Activated CD8-positive, alpha-beta T cell treated with anti-CD3 and anti-CD28 coated beads, Interleukin-2, amount 10 ng/mL, durations not matched to agents 7 days and 5 days (primary cell): ENCODE measurements at places on chromosomes 2 and 18. TPM values are rescaled to one million over a fixed set of nuclear protein-coding genes. Genes with fewer than 3 reads are reported as not detected.
A peak's percentile ranks its signal among the peaks of the same experiment; 100 is the strongest.

GRCh38 chr2:188318161-188318749, 26.6 kb downstream of the GULP1 start:
- H3K27me3 ChIP-seq, result no peaks in the 10 kb centered on the region
- no peak overlapping the region for H3K27ac ChIP-seq
- H3K4me3 ChIP-seq, result no peak overlapping the region
- DNase-seq, result no peak
- no peaks in the 10 kb centered on the region for H3K36me3 ChIP-seq

GRCh38 chr2:33268246-33268831, 208.1 kb upstream of the RASGRP3 start:
- H3K4me1 ChIP-seq, result peaks cover 8% of the 10 kb centered on the region
- H3K36me3 ChIP-seq, result no peaks in the 10 kb centered on the region
- H3K27ac ChIP-seq, result no peak overlapping the region
- peaks cover 2% of the 10 kb centered on the region for H3K27me3 ChIP-seq
- no peak for DNase-seq

Gene CD8B2
- total RNA-seq, result 3.7 TPM

DNA sequence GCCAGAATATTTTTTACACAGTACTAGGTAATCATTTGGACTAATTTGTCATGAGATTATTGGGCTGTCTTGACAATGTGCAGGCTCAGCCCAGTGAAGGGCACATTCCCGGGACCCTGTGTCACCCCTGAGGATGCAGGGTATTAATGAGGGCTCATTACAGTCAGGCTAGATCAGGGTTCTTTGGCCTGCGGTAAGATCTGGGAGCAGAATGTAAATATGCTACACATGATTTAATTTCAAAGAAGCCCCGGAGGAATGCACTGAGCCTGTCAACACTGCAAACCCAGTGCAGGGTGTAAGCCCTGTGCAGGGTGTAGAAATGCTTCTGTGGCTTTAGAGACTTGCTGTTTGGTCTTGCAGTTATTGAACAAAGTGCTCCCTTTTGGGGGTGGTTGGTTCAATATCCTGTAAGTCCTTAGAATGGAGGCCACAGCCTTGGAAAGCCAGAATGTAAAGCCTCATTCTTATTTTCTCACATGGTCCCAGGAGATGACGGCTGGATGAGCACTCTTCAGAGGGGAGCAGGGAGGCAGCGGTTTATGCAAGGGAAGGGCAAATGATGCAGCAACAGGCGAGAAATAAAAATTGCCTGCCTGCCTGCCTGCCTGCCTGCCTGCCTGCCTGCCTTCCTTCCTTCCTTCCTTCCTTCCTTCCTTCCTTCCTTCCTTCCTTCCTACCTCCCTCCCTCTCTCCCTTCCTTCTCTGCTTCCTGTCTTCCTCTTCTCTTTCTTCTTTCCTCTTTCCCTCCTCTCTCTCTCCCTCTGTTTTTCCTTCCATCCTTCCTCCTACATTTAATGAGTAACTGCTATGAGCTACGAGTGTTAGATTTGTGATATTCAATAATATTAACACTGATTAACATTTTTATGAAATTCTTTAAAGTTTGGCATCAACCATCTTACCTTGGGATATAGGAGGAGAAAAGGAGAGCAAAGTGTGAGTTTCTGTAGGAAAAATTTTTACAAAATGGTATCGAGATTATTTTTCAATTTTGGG, 148.8 kb downstream of the VAPA start:
- H3K27me3 ChIP-seq, result no peaks in the 10 kb centered on the region
- no peak for DNase-seq
- H3K36me3 ChIP-seq, result no peaks in the 10 kb centered on the region
- peaks cover 9% of the 10 kb centered on the region for H3K4me1 ChIP-seq
- no peak overlapping the region for H3K4me3 ChIP-seq

DNA sequence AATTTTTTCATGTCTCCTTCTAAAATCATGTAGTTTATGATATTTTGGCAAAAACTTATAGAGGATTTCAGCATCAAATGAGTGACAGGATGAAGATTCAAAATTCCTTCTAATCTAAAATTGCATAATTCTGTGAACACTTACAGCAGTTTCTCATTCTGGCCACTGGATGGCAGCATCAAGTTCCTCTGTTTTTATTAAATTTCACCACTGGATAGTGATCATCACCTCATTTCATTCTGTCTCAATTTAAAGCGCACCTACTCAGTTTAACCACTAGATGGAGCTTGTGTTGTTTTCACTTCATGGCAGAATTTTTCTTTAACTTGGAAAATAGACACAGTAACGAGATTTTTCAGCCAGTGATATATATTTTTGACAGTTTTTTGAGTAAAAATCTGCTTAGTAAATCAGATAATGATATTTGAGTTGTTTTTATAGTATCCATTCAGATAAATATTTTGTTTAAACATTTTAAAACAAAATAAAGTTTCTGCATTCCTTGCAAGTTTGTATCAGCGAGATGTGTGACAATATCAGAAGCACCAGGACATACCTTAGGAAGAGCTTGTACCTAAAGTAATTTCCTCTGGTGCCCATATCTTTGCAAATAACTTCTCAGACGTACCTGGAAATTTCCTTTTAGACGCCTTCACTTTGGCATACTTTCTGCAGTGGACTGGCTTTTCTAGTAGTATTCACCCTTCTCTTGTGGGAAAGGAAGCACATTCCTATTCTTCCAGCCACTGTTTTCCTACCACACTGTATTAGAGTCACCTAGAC, 94.7 kb upstream of the ARHGAP15 start:
- peak; percentile 78 for DNase-seq
- peaks cover 6% of the 10 kb centered on the region for H3K27me3 ChIP-seq
- no peak overlapping the region for H3K27ac ChIP-seq

DNA sequence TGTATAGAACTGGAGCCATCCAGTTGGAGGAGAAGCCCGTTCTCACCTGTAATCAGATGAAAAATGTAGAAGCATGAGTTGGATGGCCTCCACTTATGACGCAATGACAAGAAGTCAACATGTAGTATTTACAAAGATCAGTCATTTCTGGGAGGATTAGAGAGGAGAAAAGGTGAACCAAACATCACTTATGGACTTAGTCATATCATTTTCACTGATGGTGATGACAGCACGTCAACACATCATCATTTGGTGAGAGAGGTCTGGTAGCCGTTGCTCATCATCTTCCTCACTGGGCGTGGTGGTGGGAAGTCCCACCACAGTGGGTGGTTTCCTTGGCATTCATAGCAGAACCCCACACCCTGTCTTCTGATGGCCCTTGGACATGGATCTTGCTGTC, 264.2 kb upstream of the EPAS1 start:
- no peaks in the 10 kb centered on the region for H3K27me3 ChIP-seq
- no peak for DNase-seq

Gene IGFBP5
- total RNA-seq, result 0.18 TPM

GRCh38 chr2:231099918-231100317, 24.9 kb downstream of the HTR2B start:
- no peak overlapping the region for H3K4me3 ChIP-seq
- H3K4me1 ChIP-seq, result no peaks in the 10 kb centered on the region
- no peak for DNase-seq
- H3K36me3 ChIP-seq, result peaks cover 60% of the 10 kb centered on the region
- H3K27ac ChIP-seq, result no peak overlapping the region

DNA sequence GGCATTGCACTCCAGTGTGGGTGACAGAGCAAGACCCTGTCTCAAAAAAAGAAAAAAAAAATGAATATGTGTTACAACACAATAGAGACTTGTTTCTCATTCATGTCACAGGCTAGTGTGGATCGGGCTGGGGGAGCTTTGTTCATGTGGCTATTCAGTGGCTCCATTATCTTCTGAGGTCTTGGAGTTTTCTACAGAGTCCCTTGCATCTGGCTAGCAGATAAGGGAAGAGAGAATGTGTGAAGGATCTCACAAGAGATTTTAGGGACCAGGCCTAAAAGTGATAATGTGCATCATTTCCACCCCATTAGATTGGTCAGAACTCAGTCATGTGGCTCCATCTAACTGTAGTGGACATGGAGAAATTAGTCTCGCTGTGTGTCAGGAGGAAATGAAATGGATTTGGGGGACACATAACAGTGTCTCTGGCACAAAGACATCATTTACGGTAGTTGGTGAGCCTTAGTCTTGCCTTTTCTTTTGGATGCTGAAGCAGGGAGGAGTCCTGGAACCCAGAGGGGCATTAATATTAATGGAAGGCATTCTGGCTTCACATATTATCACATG, 32.4 kb upstream of the CASP10 start:
- H3K27me3 ChIP-seq, result no peaks in the 10 kb centered on the region
- peaks cover 62% of the 10 kb centered on the region for H3K36me3 ChIP-seq
- H3K27ac ChIP-seq, result peak overlapping the region; percentile 40
- DNase-seq, result no peak
- H3K4me1 ChIP-seq, result peaks cover 20% of the 10 kb centered on the region

- no peak overlapping the region for H3K4me3 ChIP-seq
- DNase-seq, result no peak
- H3K27ac ChIP-seq, result no peak overlapping the region
- H3K27me3 ChIP-seq, result no peaks in the 10 kb centered on the region
Observed at GRCh38 chr2:237894396-237894979, 35.1 kb downstream of the RAMP1 start.

DNA sequence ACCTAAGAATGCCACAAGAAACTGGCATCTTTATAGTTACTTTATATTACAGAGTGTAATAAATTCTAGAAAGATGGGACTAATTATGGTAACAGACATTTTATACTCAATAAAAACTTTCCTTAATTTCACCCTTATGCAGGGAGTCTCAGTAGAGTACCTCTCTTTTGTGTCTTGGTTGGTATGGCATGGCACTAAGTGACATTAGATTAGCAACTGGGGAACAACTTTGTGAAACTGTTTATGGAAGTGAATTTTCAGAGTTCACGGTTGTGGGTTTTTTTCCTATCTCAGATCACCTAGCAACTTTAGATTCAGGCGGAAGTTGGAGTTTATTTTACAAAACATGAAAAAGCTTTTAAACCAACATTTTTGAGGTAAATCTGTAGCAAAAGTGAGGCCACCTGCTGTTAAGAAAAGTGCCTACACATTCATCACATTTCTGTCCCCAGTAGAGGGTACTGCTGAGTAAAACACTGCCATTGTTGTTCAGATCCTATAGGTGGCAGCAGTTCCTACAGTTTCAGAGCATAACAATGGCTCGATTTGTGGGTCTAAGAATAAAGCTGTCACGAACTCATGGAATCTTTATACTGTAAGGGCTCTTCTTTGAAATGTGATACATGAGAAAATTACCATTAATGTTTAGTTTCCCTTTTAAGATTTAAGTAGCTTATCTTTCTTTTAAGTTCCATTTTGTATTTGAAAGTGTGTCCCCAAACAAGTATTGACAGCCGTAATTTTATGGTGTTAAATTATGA, 117.6 kb downstream of the CAMKMT start:
- no peaks in the 10 kb centered on the region for H3K27me3 ChIP-seq
- H3K4me1 ChIP-seq, result peaks cover 3% of the 10 kb centered on the region
- no peak overlapping the region for H3K4me3 ChIP-seq
- peak; percentile 64 for DNase-seq
- H3K36me3 ChIP-seq, result no peaks in the 10 kb centered on the region

DNA sequence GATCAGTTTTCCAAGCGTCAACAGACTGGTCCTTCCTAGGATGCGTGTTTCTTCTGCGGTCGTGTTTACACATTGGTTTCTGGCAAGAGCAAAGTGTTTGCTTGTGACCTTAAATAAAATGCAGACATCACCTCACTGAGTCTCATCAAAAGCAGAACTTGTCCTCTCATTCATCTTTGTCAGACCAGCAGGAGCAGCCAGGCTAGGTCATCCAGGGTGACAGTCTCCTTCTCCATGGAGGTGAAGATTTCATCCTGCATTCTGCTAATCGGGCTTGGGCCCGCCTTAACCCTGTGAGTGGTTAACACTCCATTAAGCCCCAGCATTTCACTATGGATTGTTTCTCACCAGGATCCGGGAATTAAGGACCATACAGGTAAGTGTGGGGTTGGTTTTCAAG, 64.2 kb upstream of the PID1 start:
- no peak overlapping the region for H3K4me3 ChIP-seq
- H3K27ac ChIP-seq, result no peak overlapping the region
- H3K27me3 ChIP-seq, result no peaks in the 10 kb centered on the region

DNA sequence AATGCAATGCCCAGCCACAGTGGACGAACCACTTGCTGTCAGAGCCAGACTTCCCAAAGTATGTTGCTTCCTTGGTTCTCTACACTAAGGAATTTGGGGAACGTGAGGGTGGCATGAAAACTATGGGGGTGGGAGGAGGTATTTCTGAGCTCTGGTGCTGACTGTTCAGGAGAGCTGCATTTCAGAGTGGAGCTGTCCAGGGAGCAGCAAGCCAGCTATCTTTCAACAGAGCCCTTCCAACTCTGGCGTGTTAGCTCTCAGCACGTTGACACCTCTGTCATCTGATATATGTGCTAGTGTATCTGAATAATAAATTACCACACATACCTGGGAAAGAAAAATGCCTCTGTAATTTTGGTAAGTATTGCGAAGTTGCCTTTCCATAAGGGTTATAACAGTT, 66.1 kb downstream of the SAP130 start:
- no peak overlapping the region for H3K4me3 ChIP-seq
- no peaks in the 10 kb centered on the region for H3K27me3 ChIP-seq
- H3K36me3 ChIP-seq, result peaks cover 49% of the 10 kb centered on the region

DNA sequence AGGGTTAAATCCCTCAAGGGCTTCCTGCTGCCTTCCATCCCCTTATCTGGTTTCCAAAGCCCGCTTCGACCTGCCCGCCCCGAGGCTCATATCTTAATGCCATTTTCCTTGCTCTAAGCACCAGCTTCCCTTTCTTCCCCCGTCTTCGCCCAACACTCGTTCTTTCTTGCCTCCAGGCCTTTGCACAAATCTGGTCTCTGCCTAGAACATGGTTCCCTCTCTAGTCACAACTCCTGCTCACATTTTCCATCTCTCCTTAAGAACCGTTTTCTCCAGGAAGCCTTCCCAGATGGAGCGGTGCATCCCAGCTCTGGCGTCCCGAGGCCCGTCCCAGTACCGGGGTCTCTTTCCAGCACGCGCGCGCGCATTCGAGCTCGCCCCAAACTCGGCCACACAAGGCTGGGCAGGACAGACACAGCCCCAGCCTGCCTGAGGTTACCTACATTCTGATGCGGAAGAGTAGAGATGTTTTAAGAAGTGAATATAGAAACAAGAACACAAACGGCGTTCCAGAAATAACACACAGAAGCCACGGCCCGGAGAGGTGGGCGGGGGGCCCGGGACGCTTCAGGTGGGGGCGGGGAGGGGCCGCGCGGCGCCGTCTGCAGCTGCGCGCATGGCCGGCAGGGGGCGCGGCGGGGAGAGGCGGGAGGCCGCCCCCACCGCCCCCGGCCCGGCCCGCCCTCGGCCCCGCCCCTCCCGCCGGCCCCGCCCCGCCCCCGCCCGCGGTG, at the start of gene DGKD:
Gene DGKD (plus strand): TSS at position 726 of the 731 bp plus-strand sequence. CDS start 25 bp downstream, outside the sequence.
- H3K36me3 ChIP-seq, result peaks cover 39% of the 10 kb centered on the region
- H3K27me3 ChIP-seq, result no peaks in the 10 kb centered on the region
- peak within 1 kb of the TSS; percentile 85 for H3K4me3 ChIP-seq
- peaks cover 82% of the 10 kb centered on the region for H3K4me1 ChIP-seq

Gene MC2R
- total RNA-seq, result not detected
